ENCODE measurements at places on chromosomes 12 and 14.

DNA sequence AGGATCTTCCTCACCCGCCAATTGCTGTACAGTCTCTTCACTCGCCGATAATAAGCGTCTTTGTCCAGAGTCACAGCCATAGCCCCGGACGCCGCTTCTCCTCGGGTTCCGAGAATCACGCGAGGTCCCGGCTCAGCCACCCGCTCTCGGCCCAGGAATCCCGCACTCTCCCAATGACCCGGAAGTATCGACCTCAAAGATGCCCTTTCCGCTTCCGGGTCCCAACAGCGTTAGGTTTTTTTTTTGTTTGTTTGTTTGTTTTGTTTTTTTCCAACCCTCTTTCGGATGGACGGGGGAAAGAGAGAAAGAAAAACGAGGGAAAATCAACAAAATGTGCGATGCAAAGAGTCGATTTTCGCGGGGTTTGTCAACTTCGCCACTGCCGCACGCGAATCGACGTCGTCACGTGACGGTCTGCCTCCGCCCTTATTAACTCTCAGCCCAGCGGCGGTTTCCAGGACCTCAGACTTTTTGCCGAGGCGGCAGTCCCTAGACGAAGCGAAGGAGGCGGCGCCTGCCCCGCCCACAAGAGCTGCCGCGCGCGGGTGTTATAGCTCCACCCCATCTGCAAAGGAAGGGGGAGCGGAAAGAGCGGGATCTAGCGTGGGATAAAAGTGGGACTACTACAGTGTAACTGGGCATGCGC lies at the start of gene SUPT16H:
TSS of gene SUPT16H (minus strand) at position 172 of the 646 bp plus-strand sequence. CDS start at position 80, 92 bp downstream.
- peak; percentile 88 for DNase-seq

GRCh38 chr12:6965026-6965661 lies 5.3 kb downstream of the PHB2 start:
- DNase-seq = peak; percentile 66

- DNase-seq = no peak
Measured at GRCh38 chr12:120321382-120322202, 6.0 kb downstream of the PLA2G1B start.

GRCh38 chr12:81095501-81096232 lies 17.8 kb downstream of the ACSS3 start:
- DNase-seq = no peak

DNA sequence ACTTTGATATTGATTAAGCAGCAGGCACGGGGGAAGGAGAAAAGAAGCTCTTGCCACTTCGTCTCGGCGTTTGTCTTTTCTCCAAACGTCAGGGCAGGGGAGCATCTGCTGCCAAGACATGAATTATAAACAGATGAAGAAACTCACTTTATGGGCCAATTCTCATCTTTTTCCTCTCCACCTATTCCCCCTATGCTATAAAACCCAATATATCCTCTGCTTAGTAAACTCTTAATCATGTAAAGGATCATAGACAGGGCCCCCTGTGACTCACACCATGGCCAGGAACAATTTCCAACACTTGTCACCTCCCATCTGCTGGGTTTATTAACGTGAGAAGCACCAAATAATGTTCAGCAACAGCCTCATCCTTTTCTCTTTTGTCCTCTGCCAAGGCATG lies 1092.1 kb upstream of the TMEM132C start:
- DNase-seq = no peak

DNA sequence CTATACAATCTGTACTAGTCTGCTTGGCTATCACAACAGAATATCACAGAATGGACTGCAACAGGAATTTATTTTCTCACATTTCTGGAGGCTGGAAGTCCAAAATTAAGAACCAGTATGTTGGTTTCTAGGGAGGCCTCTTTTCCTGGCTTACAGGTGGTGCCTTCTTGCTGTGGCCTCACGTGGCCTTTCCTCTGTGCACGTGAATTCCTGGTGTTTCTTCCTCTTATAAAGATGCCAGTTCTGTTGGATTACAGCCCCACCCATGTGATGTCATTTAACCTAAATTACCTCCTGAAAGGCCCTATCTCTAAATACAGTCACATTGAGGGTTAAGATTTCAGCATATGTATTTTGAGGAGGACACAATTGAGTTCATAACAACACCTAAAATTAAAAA lies 32.1 kb upstream of the C2CD5 start:
- no peak for DNase-seq

- peak; percentile 83 for DNase-seq
Measured at GRCh38 chr12:95805864-95806671, 15.5 kb upstream of the NTN4 start.

DNA sequence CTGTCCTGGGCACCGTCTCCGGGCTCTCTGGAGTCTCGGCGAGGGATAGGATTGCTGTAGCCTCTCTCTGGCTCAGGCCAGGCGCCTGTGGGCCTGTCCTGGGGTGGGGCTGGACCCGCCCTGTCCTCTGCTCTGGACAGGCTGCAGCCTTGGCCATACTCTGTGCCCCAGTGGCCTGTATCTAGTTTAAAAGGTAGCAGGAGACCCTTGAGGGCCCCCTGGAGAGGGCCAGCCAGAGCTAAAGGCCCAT lies 1.8 kb downstream of the KIF26A start:
- no peak for DNase-seq
